ENCODE measurements at places on chromosomes 12 and 14.

- no peak for DNase-seq
These were observed 186.9 kb downstream of the DIO2 start for GRCh38 chr14:80024417-80024816.

GRCh38 chr12:8622646-8623045, 10.0 kb upstream of the AICDA start:
- DNase-seq, result no peak

DNA sequence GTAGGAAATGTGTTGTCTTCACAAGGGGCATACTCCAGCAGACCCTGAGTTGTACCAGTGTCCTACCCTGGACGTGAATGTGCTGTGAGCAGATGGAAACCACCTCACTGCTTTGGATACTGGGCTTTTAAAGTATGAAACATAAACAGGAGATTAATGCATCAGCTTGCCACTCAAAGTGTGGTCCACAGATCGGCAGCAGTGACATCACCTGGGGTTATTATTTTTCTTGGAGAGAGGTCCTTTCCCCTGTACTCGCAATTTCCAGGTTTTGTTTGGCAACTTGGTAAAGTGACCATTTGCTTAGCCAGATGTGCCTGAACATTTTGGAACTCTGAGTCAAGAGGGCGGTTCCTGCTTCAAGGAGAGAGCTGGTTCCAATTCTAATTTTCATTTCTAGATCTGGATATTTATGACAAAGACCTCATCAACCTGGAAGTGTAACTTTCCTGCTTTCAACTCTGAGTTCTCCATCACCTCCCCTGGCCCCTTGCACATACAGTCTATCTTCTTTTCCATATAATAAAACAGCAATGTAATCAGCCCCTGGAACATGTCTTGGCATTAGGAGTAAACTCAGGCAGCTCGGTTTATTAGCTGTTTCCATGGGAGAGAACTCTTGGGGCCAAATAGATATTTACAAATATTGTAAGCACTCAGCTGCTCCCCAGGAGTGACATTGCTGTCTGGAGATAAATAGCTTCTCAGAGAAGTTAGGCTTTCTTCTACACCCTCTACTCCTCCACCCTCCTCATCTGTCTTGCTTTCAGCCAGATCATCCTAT, 237.0 kb upstream of the TBX3 start:
- DNase-seq, result no peak

DNA sequence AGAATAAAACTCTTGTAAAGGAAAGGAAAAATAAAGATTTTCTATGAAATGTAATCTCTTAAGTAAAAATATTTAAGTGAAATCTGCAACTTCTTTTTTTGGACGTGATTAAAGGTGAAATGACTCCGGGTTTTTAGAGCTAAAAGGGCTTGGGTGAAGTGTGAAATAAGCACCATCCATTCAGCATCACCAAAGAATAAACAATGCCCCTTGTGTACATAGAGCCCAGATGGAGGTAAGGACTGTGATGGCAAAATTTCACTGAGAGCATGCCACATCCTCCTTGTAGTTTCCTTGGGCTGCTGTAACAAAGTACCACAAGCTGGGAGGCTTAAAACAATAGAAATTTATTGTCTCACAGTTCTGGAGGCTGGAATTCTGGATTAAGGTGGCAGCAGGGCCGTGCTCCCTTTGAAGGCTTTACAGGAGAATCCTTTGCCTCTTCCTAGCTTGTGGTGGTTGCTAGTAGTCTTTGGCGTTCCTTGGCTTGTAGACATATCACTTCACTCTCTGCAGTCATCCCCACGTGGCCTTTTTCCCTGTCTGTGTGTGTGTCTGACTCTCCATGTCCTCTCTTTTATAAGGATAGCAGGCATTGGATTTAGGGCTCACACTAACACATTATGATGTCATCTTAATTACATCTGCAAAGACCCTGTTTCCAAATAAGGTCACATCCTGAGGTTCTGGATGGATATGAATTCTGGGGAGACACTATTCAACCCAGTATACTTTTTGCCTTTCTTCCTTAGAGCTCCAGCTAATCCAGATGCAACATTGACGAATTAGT, 24.2 kb downstream of the ZNF664 start:
- DNase-seq, result no peak

- DNase-seq, result no peak
These were observed 1509.6 kb upstream of the TMEM132C start for GRCh38 chr12:126757326-126757725.

DNA sequence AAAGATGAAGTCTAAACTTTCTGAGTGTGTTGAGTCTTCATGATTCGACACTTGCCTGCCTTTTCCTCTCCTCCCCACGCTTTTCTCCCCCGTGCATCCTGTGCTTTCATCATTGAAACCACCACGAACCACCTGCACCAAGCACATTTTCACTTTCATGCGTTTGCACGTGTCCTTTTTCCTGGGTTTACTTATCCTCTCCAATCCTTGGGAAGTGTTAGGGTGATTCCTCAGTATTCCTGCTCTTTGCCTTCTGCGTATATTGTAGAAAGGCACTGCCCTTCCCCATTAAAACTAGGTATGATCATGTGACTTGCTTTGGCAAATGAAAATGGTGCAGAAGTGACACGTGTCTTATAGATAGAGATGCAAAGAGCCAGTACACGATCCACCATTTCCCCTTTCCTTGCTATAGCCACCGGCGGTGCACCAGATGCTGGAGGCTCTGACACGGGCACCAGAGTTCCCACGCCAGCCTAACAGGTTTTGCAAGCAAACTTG, 106.6 kb downstream of the BRMS1L start:
- no peak for DNase-seq

DNA sequence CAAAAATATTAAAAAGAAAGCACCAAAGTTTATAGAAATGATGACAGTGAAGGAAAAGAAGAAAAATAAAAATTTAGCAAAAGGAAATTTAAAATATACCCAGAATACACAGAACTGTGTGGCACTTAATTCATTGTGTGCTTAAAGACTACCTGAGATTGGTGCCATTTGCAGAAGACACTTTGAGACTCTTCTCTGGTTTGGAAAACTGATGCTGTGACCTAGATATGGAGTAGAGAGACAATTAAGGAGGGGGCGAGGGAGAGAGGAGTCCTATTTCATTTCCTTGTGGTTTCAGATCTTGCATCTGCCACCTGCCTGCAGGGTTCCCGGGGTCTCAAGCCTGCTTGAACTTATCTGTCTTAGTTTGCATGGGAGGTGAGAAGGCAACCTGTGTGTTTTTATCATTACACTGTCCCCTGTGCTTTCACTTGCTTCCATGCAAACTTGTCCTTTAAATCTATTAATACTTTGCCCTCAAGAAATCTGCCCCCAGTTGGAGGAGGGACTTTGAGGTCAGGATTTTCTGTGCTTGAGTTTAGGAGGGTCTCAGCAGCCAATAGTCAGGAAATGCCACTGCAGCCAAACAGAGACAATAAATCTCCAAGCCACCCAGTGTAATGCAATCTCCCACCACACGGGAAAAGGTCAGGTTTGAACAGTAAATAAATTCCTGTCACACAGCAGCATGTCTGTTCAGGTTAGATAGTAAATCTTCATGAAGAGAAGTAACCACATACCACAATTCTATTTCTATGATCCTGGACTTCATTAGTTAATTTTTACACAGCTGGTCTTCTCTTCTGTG, 119.4 kb downstream of the CAND1 start:
- DNase-seq, result no peak

- no peak for DNase-seq
These were observed 39.6 kb upstream of the CCDC198 start for GRCh38 chr14:57533214-57533613.

- DNase-seq, result no peak
These were observed 11.2 kb downstream of the NUAK1 start for GRCh38 chr12:106127338-106128126.

- DNase-seq, result no peak
These were observed 13.6 kb upstream of the PAX9 start for GRCh38 chr14:36647824-36648753.

DNA sequence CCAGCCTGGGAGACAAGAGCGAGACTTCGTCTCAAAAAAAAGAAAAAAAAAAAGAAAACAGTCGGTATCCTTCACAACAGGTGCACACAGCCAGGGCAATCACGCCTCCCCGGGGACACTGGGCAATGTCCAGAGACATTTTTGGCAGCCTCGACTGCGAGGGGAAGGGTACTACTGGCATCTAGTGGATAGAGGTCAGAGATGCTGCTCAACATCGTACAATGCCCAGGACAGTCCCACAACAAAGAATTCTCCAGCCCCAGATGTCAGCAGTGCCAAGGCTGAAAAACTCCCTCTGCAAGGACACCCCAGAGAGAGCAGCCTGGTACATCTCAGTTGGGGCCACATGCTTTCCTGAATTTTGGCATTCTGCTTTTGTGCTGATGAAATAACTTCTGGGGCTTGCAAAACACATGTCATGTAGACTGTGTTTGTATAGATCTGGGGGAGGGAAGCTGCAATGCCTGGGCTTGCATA, 21.5 kb downstream of the ALDH2 start:
- no peak for DNase-seq

GRCh38 chr12:8145754-8146441, 10.9 kb upstream of the ZNF705A start:
- DNase-seq, result peak; percentile 80

GRCh38 chr14:98382662-98383061, 889.3 kb downstream of the BCL11B start:
- no peak for DNase-seq

DNA sequence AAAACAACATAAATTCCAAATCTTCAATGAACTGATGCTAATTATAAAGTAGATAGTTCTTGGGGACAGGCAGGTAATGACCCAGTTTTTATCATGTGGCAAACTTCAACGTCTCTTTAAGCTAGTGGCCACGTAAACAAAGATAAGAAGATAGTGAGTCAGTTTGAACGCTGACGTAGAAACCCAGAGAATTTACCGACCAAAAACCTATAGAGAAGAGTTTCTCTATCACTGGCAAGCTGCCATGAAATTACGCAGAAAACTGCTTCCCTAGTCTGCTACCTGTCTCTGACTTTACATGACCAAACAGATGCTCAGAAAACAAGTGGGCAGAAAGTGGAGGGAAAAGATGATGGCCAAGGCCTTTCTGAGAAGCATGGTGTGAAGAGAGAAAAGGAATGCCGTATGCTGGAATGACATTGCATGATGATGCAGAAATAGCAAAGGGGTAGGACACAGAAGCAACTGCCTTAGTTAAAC, 136.3 kb downstream of the ITPR2 start:
- DNase-seq, result no peak

- DNase-seq, result no peak
These were observed 325.6 kb upstream of the TMEM132C start for GRCh38 chr12:127941332-127941731.

GRCh38 chr14:85106506-85106905, 423.4 kb upstream of the FLRT2 start:
- no peak for DNase-seq

DNA sequence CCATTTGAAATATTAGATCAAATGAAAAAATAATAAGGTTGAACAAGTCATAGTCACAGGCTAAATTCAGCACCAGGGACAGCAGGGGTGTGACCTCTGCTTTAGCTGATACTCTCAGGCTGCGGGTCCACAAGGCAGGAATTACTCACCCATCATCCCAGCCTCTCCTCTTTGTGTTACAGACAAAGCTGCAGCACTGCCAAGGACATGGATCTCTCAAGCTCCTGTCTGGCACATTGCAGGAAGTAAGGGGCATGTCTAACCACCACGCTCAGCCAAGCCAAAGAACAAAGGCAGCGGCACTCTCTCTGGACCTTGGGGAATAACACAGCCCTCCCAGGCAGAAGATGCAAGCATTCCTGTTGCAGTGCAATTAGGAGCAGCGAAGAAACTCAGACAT, 783.8 kb downstream of the VRK1 start:
- no peak for DNase-seq

DNA sequence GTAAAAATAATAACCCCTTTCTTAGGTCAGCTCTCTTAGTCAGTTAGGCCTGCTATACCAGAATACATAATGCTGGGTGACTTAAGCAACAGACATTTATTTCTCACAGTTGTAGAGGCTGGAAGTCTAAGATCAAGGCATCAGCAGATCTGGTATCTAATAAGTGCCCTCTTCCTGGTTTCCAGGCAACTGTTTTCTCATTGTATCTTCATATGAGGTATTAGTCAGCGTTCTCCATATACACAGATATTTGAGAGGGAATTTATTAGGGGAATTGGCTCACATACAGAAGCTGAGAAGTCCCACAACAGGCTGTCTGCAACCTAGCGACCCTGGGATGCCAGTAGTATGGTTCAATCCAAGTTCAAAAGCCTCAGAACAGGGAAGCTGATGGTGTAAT, 896.0 kb downstream of the GALC start:
- DNase-seq, result no peak

DNA sequence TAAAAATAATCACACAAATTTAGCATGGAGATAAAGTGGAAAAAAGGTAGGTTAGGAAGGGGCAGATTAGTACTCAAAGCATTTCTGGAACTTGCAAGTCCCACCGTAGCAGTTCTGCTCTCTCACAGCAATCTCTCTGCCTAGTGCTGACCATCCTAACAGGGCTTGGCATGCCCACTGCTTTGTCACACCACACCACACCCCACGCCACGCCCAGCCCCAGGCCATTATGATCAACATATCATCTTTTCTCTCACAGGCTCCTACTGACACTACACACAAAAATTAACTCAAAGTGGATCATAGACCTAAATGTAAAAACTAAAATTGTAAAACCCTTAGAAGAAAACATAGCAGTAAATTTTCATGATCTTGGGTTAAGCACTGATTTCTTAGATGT, 273.7 kb downstream of the DAD1 start:
- DNase-seq, result no peak

GRCh38 chr12:26425587-26426260, 230.4 kb downstream of the SSPN start:
- DNase-seq, result no peak

DNA sequence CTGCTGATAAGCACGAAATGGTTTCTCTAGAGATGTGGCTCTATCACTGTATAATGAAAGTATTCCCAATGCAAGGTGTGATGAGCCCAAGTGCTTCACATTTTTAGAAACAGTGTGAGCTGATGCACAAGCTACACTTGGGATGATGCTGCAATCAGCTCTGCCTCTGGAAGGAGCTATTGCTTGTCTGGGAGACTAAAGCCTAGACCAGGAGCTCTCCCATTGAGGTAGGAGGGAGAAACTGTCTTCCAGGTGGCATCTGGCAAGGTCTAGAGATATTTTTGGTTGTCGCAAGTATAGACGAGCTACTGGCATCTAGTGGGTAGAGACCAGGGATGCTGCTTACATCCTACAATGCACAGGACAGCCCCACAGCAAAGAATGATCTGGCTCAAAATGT, 42.0 kb downstream of the HECTD4 start:
- no peak for DNase-seq

DNA sequence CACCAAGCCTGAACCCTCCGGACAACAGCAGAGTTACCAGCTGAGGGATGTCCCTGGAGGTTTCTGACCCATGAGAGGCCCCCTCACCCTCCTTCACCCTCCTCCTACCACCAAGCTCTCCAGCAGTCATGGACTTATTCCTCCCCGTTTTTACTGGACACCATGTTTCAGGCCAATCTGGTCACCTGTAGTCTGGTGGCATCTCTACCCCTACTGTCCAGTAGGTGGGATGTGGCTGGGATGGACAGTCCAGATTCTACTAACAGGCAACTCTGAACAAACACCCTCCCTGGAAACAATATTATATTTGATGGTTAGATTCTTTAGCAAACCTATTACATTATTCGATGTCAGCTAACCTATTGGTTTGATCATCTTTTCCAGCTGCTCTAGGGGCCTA, 83.2 kb downstream of the SLC38A1 start:
- DNase-seq, result no peak

Measured in Right ventricle myocardium inferior (tissue), 1 donor.